Activated T-cell treated with anti-CD3 and anti-CD28 coated beads for 4 hours (primary cell): ENCODE measurements at places on chromosomes 3 and 15.

DNA sequence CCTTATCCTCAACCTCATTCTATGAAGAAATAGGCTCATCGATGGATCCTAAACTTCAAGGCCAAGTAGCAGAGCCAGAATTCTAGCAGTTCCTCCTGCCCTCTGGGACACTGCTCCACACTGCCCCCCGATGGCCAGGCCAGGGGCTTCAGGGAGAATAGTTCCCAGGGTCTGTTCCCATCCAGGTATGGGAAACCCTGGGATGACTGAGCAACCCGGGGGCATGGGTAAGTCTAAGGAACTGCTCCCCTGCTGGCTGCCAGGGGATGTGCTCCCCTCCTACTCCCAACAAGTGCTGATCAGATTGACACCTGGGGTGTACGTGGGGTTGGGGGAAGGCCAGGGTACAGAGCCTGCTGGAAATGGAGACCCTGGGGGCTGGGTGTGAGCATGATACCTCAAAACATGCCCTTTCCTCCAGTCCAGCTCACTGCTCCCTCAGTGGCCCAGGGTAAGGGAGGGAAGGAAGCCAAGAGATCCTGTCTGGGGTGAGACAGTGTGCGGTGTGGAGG lies 7.6 kb downstream of the ULK3 start:
- DNase-seq: peak; percentile 29

- DNase-seq: no peak
Measured at GRCh38 chr3:194032828-194033435, 103.0 kb upstream of the HES1 start.

DNA sequence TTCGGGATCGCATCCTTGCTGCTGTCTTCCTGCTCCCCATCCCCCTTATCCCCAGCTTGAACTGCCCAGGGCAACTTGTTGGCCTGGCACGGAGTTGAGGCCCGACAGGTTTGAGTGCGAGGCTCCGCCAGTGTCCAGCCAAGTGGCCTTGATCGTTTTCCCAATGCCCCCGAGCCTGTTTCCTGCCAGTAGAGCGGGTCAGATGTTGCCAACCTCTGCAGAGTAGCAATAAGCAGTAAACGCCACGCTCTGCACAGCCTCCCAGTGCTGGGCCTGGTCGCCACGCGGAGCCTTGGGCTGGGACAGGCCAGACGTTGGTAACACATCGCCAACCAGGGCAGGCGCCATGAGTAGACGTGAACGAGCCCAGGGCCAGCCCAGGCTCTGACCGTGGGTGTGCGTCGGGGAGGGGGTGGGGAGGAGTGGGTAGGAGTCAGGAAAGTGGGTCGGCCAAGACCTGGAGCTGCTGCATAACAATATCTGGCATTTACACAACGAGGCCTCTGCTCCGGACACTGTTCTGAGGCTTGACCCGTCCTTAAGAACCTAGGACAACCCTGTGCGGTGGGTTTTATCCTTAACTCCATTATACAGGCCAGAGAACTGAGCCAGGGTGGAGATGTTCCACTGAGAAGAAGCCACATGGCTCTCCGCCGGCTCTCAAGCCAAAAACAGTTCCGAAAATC lies 444 bp upstream of the ABHD14A start:
- DNase-seq: no peak

GRCh38 chr15:93719921-93720351 lies 511.4 kb upstream of the MCTP2 start:
- DNase-seq: no peak

DNA sequence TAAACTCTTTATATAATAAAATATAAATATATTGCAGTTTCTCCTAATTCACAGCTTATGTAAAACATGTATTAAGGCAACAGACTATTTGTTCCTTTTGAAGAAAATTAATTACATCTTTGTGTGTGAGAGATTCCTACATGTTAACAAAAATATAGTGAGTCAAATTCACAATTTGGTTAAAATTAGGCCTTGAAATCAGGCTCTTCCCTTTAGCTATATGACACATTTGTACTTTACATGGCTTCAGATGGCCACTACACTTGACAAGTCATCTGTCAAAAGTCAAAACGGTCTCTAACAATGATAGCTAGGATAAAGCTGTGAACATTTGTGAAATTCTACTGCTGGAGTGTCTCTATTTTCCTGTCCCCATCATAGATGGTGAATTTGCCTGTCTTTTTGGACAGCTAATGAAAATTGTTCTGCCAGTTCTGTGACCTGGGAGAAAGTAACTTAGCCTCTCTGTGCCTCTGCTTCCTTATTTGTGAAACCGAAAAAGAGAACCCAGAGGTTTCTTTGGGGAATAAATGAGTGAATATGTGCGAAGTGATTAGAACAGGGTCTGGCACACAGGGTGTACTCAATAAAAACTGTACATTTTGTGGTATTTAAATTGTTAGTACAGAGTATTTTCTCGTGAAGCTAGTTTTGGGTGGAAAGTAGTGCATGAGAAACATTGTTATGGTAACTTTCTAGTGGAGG lies 23.6 kb downstream of the TM4SF4 start:
- no peak for DNase-seq

DNA sequence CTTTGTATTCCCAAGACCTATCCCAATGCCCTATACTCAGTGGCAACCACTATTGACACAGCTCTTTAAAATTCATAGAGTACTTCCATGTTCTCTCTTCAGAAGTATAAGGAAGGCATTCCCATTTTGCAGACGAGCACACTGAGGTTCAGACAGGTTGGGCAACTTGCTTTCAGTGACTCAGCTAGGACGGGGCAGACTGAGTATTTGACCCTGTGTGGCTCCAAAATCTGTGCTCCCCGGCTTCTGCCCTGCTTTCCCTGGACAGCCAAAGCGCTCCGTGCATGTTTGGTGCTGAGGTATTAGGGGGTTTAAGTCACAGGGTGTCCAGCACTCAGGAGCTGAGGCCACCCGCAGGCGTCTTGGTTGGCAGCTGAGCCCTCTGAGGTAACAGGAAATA lies 59.5 kb downstream of the CEMIP start:
- no peak for DNase-seq

- DNase-seq: no peak
Measured at GRCh38 chr3:12222775-12223485, 64.2 kb upstream of the TIMP4 start.

GRCh38 chr3:193271101-193271840 lies 30.2 kb downstream of the PLAAT1 start:
- no peak for DNase-seq

DNA sequence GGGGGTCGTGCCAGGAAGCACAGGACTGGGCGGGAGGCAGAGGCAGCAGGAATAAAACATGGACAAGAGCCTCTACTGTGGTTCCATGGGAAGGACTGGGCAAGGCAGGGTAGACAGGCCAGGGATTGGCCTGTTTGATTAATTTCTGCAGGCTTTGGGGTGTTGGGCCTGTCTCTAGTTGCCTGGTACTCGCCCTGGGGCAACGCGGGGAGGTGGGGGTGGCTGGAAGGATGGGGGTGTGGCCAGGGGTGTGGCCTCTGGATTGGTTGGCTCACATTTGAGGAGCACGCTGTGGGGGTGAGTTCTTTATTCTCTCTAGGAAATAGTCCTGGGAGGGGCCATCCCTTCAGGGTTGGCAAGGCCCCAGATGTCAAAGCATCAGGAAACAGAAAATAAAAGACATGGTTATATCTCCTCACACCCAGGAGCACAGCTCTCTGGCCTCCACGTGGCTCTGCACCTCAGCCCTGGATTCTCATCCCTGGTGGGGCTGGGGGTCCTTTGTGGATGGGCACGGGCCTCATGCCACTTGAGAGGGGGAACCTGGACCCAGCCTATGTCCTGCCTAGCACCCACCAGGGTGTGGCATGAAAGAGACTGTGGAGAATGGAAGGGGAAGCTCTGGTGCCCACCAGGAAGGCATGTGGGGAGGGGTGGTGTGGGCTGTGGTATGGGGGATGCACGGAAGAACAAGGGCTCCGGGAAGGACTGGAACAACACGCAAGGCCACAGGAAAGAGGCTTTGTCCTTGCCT lies 223.0 kb upstream of the LYSMD4 start:
- DNase-seq: no peak

DNA sequence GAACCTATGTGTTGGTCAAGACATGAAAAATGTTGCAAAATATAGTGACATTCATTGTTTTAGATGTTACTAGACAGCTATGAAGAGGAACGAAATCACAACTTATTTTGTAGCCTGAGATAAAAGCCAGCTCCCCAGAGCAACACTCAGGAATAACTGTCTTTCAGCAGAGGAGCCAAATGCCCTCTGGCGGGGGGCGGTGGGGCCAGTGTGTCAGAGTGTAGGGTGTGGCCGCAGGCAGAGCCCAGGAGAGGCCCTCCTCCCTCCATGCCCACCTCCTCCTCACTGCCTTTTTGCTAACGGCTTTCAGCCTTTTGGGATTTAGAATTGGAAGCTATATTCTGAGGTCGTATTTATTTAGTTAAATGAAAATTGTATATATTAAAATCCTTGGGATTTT lies 16.9 kb downstream of the APOD start:
- no peak for DNase-seq

DNA sequence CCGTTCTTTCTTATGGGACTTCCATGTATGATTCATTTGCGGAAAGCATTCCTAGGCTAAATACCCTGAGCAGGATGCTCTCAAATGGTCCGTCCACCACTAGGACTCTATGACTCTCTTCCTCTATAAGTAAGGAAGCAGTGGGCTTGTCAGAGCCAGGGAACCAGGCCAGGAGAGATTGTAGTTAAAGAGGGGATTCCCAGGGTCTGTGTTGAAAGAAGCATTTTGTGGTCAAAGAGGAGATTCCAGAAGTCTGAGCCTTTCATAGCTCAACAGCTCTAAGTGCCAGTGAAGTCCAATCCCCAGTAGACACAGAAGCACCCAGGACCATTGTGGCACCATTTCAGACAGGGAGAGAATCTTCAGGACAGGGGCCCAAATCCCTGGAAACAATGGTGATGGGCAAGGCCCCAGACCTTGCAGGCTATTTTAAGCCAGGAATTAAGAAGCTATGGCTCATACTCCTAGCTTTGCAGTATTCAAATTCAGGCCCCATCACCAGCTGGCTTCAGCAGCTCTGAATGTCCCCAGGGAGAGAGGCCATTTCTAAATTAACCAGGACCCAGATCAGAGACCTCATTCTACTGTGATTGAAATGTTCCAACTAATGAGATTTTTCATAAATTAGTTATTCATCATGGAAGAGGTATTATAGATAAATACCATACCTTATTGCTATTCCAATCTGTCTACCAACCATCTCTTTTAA lies 81.7 kb downstream of the CD47 start:
- DNase-seq: no peak

- DNase-seq: no peak
Measured at GRCh38 chr3:13125092-13126015, 52.1 kb upstream of the IQSEC1 start.
